Spleen (tissue), 13 donors: ENCODE measurements at places on chromosomes 2 and 18. TPM values are rescaled to one million over a fixed set of nuclear protein-coding genes. Genes with fewer than 3 reads are reported as not detected.
A peak's percentile ranks its signal among the peaks of the same experiment; 100 is the strongest.

- no peak for DNase-seq
Observed at GRCh38 chr18:56067214-56067894, 479.4 kb upstream of the TCF4 start.

Gene CTNNA2
- not detected for total RNA-seq

- no peak for DNase-seq
Observed at GRCh38 chr2:105244451-105244850, 2.9 kb downstream of the GPR45 start.

DNA sequence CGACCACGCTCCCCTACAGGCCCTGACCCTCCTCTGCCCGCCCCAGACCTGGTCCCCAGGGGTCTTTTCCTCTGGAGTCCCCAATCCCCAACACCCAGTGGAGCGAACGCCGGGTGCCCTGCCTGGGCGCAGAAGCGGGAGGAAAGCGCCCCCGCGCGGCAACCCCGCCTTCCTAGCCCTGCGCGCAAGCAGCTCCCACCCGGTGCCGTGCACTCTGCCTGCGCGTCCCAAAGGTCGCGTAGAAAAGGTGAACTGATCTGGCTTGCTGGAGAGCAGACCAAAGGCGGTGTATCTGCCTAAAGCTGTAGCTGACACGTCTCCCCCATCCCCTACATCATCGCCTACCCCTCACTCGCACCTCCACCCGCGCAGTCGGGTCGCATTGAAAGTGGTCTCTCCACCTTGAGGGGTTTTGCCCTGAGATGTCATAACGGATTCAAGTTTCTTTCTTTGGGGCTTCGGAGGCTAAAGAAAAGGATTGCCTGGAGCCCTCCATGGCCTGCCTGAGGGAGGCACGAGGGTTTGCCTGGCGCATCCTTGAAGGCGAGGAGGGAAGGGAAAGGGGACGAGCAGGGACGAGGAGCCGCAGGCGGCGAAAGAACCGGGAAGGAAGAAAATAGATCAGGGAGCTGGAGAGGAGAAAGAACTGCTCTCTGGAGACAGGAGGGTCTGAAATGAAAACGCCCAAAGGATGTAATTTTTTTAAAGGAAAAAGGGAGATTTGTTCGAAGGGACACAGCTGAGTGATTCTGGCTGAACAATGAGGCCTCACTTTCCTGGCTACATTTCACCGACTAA lies 5.8 kb downstream of the GAD1 start:
- DNase-seq = peak; percentile 76

DNA sequence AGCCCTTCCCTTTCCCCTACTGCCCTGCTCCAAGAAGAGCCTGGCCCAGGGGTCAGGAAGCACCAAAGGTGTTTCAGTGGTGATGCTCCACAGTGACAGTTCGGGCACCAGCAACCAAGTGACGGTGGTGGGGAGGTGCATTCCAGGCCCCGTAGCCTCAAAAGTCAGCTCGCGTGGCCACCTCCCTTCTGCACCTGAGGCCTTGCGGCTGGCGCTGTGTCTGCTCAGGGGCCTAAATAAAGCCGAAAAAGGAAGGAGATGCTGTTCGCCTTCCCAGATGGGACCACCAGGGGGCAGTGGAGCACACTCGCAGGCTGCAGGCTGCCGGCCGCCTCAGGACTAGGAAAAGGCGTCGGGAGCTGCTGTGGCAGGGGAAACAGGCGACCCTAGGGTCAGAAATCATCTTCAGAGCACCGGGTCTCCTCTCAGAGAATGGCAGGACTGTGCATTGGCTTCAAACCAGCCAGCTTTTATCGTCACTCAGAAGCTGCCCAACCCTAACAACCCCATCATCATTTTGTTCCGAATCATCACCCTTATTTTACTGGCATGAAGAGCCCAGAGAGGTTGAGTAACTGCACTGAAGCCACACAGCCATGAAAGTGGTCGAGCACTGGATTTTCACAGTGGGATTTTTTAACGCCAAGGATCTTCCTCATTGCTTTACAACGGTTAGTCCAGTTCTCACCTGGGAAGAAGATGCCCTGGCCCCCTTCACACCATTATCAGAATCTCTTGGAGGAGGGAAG lies 213.0 kb upstream of the CELF4 start:
- peak; percentile 82 for DNase-seq

DNA sequence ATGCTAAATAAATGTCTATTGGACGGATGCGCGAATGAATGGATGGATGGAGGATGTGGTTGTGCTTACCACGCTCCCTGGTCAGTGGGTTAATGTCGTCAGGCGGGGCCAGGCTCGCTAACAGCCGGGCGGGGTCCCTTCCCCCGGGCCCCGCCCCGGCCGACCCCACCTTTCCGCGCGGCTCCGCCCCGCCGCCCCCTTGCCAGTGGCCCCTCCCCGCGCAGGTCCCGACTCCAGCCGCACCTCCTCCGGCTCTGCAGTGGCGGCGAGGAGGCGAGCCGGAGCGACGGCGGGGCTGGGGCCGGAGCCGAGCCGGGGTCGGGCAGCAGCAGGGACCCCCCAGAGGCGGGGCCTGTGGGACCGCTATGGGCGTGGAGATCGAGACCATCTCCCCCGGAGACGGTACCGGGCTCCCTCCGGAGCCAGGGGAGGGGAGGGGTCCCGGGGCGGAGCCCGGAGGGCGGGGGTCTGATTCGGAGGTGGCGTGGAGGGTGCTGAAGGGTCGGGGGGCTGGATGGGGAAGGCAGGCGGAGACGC lies at the start of gene FKBP1B:
Gene FKBP1B, plus strand, starts transcription at position 257 of the 537 bp plus-strand sequence. Its CDS starts 109 bp downstream, at position 366.
- peak; percentile 86 for DNase-seq

- no peak for DNase-seq
Observed at GRCh38 chr2:131419441-131419840, 55.5 kb upstream of the RAB6D start.

DNA sequence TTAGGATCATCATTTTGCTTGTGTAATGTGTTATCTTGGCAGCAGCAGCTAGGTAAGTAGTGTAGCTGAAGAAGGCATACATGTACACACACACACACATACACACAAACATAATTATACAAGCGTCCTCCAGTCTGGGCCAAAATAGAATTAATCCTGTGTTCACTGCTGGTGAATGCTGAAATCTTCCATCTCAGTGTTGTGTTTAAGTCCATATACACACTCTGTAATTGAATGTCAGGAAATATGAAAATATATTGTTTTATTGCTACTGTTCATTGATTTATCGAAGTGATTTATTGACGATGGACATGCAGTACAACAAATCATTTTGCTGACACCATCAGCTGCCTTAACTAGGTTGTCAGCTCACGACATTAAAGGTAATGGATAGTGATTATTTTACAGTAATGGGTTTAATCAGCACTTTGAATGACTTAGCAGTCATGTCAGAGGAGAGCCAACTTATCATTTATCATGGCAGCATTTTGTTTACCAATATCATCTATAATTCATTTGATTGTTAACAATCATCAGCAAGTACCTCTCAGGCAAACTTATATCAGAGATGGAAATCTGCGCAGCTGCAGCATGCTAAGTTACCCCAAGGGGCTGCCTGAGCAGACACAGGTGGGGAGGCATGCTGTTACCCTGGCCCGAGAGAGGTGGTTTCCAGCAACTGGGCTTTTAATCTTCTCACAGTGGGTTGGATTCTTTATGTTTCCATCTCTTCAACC lies 83.7 kb upstream of the FSHR start:
- DNase-seq = no peak

DNA sequence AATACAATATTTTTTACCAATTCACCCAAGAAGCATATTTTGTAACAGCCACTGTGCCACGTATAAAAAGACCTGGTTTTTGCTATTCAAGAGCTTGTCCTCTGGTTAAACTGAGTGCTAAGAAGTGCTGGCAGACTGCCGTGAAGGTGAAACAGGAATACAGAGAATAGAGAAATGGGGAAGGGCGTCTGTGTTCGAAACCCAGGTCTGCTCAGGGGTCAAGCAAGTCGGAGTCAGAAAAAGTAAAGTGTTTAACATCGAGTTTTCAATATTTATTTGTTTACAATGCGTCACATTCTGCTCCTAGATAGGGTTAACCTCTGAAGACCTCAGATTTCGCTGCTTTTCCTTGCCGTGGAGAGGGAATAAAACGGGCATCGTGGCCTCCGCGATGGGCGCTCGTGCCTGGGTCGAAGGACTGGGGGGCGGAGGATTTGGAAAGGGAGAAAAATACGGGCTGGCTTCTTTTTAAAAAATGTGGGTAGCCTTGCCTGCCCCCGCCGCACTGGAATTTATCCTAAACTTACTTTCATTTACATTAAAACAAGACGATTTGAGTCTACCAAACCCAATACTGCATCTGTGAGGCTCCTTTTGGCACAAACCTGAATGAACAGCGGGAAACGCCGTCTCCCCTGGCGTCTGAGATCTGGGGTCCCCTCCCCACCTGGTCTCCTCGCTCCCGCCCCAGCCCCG lies 1.1 kb upstream of the SNTG2 start:
- DNase-seq = no peak

DNA sequence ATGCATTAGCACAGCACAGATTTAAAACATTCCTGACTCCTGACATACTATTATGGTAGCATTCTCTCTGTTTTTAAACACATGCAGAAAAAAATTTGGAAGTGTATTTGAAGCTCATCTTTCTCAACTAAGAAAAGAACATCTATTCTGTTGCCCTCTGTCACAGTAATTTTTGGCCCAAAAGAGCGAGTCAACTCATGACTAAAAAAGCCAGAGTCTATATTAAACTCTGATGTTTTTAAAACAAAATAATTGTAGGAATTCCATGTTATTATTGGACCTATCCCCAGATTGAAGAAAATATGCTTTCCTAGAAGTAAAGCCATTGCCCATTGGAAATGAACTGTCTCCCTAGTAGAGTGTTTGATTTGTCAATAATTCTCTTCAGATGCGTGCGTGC lies 96.7 kb downstream of the CRIM1 start:
- no peak for DNase-seq

Gene CAD
- 30.3 TPM for total RNA-seq

DNA sequence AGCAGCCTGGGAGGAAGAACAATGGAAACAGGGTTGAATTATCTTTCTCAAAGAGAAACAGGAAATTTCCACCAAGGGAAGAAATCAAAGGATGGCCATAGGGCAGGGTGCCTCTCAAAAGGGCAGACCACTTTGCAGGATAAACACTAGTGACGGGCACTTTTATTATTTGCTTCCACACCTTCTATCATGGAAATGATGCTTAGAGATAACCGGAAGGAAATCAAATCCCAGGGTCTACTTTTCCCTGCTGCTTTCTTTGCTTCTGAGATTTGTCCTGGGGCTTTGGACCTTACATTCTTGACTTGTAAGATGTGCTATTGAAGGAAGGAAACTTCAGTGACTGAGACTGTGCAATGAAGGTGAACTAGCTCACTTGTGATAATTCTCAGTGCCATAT lies 1.1 kb upstream of the SCN9A start:
- DNase-seq = no peak

Gene CDCA7
- 1.9 TPM for total RNA-seq

Gene SPRED2
- total RNA-seq = 15.1 TPM

DNA sequence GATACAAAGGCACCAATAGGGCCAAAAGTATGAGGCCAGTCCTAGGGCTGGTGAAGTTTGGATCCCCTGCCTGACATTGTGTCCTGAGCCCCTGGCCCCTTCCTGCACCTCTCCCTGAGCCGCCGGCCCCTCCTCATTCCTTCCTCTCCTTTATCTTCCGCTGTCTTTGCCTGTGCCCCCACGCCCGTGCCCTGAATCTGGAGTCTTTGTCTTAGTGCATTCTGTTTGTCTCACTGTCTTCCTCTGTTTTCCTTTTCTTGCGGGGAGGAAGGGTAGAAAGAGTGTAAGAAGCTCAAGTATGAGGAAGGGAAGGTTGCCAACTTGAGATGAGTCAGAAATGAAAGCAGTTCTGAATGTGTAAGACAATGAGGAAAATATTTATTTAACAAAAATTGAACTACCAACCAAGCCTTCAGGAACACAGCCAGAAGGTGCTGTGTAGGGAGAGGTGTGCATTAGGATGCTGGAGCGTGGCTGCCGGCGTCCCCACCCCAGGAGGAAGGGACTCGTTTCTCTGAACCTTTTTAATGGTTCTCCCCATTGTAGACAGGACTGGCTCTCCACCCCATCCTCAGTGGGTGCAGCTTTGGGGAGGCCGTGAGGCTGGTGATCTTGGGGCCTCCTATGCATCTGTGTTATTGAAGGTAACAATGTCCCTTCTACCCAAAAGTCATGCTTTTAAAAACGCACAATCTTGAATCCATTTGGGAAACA lies 133.1 kb downstream of the NEDD4L start:
- no peak for DNase-seq

DNA sequence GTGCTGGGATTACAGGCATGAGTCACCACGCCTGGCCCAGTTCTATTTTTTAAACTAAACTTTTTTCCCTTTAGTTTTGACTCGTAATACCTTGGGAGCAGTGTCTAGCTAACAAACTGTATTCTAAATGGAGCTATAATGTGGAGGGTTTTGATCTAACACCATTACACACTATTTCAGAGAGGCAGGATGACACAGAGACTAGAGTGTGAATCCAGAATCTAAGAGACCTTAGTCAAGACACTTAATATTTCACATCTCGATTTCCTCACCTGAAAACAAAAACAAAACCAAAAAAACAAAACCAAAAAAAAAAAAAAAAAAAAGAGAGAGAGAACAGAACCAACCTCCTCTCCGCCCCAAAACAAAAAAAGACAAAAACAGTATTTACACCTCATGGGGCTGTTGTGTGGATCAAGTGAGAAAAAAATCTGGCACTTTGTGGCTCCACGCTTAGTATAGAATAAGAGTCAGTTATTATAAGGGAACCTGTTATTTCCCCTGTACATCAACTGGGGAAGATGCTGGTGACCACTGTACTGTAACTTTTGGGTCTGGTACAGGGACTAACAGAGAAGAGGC lies 31.3 kb downstream of the DARS1 start:
- DNase-seq = no peak

Gene TNFAIP6
- 19.7 TPM for total RNA-seq

Gene SOX11
- 0.60 TPM for total RNA-seq

DNA sequence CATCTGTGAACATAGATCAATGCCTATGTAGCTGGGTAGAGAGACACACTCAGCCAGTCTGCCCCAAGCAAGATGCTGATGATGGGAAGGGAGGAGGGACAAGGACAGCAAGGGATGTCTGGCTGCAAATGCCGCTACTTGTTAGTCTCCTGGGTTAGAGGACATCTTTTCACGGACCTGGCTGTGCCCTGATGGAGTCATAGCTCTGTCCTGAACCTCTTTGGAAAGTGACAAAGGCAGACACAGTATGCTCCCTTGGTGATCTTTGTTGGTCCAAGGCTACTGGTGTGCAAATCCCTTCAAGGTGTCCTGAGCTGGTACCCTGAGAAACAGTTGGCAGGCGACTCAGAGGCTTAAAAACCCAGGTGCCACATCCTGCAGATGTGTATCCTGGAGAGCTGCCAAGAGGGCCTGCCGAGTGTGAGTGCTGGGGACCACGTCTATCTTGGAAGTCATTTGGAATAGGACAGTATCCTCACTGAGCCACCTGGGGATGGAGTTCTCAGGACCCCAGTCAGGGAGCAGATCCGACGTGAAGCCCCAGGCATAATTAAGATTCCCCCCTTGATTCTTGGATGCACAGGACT lies 10.8 kb downstream of the FOSL2 start:
- DNase-seq = no peak

- DNase-seq = no peak
Observed at GRCh38 chr2:112995346-112995920, 9.8 kb upstream of the IL36A start.
